Stomach (tissue), 19 donors: ENCODE measurements at places on chromosomes 1 and 21.

DNA sequence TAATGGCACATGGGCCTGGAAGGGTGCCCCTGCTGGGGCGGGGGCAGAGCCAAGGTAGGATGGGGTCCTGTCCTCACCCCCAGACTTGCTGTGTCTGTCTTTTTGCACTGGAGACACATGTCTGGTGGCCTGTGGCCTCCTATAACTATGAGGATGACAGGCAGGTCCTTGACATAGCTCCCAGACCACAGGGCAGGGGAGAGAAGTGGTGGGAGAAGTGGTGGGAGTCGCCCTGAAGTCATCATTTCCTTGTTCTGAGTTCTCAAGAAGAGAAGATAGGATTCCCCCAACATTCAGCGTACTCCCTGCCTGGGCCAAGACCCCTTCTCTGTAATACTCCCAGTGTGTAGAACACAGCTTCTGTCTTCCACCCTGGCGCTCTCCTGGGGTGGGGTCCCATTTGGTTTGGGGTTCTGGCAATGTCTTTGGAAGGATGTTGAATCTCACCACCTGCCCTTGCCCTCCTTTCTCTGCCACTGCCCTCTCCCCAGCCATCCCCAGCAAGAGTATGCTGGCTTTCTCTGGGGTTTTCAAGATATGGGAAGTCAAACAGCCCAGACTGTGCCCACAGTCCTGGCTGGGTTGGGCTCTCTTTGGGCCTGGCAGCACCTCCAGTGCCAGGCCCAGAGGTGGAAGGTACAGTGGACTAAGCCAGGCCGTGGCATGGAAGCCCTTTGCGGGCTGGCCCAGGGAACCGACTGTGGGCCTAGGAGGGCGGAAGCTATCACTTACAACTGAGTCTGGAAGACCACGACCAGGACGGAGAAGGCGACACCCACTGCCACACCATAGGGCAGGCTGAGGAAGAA is 19.4 kb downstream of the SLC26A9 start:
- H3K36me3 ChIP-seq = no peaks in the 10 kb centered on the region
- no peak overlapping the region for H3K4me3 ChIP-seq
- H3K4me1 ChIP-seq = peaks cover 3% of the 10 kb centered on the region

DNA sequence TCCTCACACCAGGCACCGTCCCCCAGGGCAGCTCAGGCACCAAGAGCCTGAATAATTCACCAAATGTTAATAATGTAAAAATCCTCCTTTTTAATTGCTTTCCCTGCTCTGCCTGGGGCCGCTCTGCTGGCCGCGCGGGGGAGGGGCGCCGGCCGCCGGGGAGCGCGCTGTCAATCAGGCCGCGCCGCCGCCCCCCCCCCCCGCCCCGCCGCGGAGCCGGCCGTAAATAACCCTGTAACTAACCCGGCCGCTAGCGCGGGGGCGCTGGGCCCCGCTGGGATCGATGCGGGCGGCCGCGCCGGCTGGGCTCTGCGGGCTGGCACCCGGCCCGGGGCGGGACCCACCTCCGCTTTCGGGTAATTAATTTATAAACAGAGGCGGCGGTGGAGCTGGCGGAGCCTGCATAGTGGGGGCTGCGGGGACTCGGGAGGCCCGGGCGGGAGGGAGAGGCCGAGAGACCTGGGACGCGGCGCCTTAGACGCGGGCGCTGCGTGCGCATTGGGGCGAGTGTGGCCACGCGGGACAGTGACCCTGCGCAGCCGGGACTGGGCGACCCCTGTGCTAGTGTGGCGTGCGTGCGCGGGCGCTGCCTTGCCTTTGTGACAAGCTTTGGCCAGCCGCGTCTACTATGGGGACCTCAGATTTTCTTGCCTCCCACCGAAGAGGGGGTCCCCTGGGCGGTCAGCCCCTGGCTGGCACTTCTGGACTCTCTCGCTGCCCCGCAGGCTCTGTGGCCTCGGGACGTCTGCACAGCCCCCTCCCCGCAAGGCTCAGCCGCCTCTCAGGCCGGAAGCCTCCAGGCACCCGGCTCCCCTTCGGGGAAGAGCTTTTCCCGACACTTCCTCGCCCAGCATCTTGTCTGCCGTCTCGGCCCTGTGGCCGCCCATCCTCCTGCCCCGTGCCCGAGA is 16.6 kb downstream of the SAMD11 start:
- peak; percentile 94 for DNase-seq
- H3K4me1 ChIP-seq = peaks cover 59% of the 10 kb centered on the region
- peaks cover 11% of the 10 kb centered on the region for H3K36me3 ChIP-seq
- H3K27me3 ChIP-seq = no peaks in the 10 kb centered on the region
- H3K27ac ChIP-seq = peak overlapping the region; percentile 84

DNA sequence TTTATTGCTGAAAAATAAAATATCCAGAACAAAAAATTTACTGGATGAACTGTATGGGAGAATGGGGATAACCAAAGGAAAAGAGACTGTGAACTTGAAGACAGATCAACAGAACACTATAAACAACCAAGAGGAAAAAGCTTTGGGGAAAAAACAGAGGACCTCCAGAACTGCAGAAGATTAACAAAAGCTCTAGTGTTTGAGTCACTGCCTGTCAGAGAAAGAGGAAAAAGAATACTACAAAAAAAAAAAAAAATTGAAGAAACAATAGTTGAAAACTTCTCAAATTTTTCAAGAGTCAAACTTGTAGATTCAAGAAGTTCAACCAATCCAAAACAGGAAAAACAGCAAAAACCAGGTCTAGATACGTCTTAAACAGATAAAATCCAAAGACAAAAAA is 44.3 kb downstream of the ARHGAP29 start:
- H3K4me1 ChIP-seq = no peaks in the 10 kb centered on the region
- no peak for DNase-seq
- H3K27me3 ChIP-seq = no peaks in the 10 kb centered on the region

- H3K36me3 ChIP-seq = no peaks in the 10 kb centered on the region
- DNase-seq = no peak
- H3K4me1 ChIP-seq = peaks cover 4% of the 10 kb centered on the region
- no peak overlapping the region for H3K27ac ChIP-seq
These were observed 239.8 kb downstream of the LMX1A start for GRCh38 chr1:165116732-165117131.

DNA sequence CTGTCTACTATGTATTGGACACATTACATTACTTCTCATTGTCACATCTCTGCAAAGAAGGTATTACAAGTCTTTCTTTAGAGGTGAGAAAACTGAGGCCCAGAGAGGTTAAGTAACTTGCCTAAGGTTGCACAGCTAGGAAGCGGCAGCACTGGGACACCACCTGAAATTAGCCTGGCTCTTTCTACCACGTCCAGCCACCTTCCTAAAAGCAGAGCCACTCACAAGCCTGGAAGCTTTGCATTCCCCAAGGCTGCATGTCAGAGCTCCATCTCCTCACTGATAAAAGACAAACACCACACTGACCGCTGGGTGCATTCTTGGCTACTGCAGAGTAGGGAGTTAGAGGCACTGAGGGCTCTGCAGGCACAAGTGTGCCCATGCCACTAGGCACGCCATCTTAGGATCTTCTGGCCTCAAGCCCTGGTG is 2.4 kb downstream of the CD247 start:
- H3K27ac ChIP-seq = no peak overlapping the region
- H3K36me3 ChIP-seq = no peaks in the 10 kb centered on the region
- no peaks in the 10 kb centered on the region for H3K27me3 ChIP-seq
- peaks cover 7% of the 10 kb centered on the region for H3K4me1 ChIP-seq

GRCh38 chr1:27968692-27969091 is 8.9 kb downstream of the XKR8 start:
- no peak overlapping the region for H3K4me3 ChIP-seq
- H3K27me3 ChIP-seq = no peaks in the 10 kb centered on the region
- no peaks in the 10 kb centered on the region for H3K4me1 ChIP-seq
- DNase-seq = no peak
- H3K36me3 ChIP-seq = peaks cover 64% of the 10 kb centered on the region
